LoVo (cell line): ENCODE measurements at places on chromosomes 11 and 22.

DNA sequence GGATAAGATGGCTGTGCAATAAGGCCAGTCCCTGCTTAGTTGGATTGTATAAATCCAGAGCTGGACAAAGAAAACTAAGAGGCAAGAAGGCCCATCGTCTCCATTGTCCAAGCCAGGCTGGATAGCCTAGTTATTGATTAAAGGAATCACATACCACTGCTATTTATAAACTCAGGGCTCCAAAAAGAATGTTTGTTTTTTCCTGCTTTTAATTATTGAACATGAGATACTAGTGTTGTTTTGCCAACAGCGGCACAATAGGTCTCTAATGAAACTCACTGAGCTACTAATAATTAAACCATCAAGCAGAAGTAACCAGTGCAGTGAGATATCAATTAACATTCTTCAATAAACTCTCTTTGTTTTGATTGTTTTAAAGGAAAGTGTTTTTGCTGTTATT, 259.7 kb downstream of the INSC start:
- DNase-seq = no peak

DNA sequence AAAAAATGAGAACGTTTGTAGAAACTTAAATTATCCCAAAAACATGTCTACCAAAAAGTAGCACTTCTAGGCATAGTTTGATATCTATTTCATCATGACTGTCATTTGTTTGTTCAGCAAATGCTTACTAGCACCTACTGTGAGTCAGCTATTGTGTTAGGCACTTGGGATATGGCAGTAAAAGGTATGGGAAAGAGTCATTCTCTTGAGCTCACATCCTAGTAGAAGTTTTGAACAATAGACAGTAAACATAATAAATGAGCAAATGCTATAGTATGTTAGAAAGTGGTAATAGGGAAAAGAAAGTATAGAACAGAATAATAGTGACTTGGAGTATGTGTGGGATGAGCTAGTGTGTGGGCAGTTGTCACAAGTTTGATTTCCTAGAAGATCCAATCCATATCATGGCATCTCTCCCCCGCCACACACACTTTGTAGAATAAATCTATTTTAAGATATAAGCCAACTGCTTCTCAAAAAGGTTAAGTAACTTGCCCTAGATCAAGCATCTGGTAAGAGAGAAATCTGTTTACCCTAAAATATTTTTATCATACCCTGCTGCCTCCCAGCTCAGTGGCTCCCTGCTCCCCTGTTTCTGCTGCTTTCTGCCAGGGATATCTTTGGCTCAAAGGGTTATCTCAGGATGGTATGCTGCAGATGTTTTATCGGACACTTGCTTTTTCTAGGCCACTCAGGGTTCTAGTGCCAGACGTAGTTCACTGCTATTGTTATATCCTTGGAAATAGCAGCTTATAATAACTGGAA, 129.7 kb downstream of the NCAM1 start:
- DNase-seq = no peak

- peak; percentile 66 for DNase-seq
Measured at GRCh38 chr11:94897330-94897768, 76.0 kb downstream of the CWC15 start.

GRCh38 chr11:76604626-76605241, 65.8 kb downstream of the LRRC32 start:
- no peak for DNase-seq

- peak; percentile 75 for DNase-seq
Measured at GRCh38 chr11:74702383-74703007, 28.7 kb downstream of the CHRDL2 start.
